ENCODE measurements at places on chromosomes 7 and 10. TPM values are rescaled to one million over a fixed set of nuclear protein-coding genes. Genes with fewer than 3 reads are reported as not detected.

SCIN gene
- total RNA-seq: not detected

ZKSCAN1 gene
- total RNA-seq: 19.9 TPM

TRIL gene
- total RNA-seq: 0.05 TPM

CRYGN gene
- 0.07 TPM for total RNA-seq

GRCh38 chr10:117674646-117675045 is 132.1 kb downstream of the EMX2 start:
- no peak for DNase-seq

- DNase-seq: no peak
These were observed 2.2 kb downstream of the GNB2 start for GRCh38 chr7:100675581-100676350.

GRCh38 chr7:81111358-81111757 is 192.5 kb upstream of the SEMA3C start:
- DNase-seq: no peak

GRCh38 chr7:148982654-148983199 is 45.6 kb downstream of the PDIA4 start:
- no peak for DNase-seq

DNA sequence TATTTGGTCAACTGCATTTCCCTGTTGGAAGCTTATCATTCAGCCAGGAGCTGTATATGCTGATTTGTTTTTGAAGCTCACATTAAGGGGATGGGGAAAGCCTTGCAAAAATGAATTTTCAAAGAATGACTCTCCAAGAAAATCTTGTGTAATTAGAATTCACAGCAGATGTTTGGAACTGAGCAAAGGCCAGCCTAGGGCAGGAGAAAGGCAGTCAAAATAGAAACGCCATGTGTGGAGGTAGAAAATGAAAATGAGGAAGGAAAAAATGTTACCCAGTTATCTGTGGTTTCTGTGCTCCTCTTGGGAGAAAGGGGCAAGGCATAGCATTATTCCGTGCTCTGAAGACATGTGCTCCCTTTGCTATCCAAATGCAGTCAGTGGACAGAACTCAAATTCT is 93.5 kb downstream of the NRP1 start:
- no peak for DNase-seq

Measured in NCI-H460 (cell line).